GM04503 (cell line): ENCODE measurements at places on chromosomes 6 and 20.

DNA sequence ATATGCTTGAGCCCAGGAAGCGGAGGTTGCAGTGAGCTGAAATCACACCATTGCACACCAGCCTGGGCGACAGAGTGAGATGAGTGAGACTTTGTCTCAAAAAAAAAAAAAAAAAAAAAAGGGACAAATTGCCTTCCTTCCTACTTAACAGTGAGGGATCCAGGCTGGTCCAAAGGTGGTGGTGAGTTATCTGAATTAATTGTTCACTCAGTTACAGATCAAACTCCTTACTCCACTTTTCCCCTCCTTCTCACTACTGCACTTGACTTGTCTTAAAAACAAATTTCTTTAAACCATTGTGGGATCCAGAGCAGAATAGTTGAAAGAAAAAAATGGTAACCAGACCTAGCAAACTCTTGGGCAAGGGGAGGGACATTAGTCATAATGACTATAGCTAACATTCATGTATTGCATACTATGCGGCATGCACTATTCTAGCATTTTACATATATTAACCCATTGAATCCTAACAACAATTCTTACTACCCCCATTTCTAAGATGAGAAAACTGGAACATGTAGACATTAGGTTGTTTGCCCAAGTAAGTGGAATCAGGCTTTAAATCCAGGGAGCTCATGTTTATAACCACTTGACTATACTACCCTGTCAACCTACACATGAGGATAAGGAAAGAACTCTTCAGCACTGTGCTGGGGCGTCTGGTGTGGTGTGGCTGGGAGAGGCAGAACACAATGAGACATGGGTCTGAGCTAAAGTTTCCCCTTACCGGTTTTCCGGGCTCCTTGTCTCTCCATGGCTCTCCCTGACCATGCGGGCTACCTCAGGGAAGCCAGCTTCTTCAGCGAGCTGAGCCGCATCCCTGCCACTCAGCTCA is 1.5 kb downstream of the GPANK1 start:
- DNase-seq: no peak

DNA sequence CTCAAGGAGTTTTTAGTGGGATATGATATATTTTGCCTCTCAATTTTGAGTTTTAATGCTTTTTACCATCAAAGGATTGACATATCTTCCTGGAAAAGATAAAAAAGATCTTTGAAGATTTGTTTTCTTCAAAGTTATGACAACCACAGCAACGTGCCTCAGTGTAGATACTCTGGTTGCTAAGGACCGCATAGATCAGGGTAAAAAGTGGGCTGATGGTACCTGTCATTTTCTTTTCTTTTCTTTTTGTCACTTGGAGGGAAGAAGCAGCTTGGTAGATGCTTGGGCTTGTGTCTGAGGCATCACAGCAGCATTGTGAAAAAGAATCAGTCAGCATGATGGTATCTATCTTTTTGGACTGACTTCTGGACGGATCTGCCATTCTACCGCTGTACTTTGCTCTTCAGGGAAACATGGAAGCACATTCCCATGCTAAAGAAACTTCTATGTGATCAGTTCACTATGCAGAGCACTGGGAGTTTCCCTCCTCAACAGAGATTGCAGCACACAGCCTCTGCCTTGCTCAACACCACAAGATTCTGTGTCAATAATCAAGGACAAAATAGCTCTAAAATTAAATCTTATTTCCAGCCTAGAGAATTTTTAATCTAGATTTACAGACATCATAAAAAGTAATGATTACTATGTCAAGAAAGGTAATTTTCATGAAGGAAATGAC is 54.8 kb upstream of the SGK1 start:
- DNase-seq: no peak

DNA sequence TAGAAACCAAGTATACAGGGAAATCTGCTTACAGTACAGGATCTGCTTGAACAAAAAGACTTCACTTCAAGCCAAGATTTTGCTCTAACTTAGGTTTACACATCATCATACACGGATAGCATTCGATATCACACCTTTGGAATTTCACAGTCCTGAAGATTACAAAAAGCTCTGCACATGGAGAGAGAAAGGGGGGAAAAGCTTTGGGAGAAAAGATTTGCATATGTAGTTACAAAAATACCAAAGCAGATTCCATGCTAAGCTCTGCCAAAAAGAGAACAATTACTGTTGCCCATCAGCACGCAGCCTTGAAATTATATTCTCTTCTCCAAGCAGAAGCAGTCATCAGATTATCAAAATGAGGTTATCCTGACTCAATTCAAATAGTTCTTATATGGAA is 62.0 kb downstream of the HIVEP2 start:
- peak; percentile 61 for DNase-seq

DNA sequence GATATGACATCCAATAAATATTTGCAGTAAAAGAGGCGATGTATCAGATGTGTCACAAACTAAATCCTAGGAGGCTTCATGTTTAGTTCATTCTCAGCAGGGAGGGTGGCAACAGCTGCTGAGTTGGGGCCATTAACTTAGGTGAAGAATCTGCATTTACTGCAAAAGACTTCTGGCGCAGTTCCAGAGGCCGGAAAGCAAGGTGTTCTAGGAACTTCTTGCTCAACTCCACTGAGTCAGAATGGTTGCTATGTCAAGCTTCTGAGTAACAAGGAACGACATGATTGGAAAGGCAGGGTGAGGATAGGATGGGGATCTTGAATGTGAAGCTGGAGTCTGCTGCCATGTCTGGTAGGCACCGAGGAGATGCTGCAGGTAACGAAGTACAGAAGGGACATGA is 11.7 kb downstream of the ADNP start:
- DNase-seq: no peak

DNA sequence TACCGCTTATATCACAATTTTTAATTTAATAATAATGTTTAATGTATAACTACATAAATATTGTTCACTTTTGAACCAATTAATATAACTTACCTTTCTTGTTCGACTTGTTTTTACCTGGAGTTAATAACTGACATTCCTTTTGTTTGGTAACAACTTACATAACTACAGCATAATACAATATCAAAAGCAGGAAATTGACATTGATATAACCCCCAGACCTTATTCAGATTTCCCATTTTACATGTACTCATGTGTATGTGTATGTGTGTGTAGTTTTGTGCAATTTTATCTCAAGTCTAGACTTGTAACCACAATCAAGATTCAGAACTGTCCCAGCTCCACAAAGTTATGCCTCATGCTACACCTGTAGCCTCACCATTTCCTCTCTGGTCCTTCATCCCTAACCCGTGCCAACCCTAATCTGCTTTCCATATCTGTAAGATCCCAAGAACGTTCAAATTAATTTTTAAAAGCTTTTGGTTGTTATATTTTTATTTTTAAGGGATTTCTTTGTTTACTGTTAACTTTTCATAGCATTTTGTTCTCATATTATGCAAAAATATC is 190.6 kb downstream of the MANEA start:
- DNase-seq: no peak

- no peak for DNase-seq
Observed at GRCh38 chr6:122790028-122790422, 967 bp downstream of the SMPDL3A start.

DNA sequence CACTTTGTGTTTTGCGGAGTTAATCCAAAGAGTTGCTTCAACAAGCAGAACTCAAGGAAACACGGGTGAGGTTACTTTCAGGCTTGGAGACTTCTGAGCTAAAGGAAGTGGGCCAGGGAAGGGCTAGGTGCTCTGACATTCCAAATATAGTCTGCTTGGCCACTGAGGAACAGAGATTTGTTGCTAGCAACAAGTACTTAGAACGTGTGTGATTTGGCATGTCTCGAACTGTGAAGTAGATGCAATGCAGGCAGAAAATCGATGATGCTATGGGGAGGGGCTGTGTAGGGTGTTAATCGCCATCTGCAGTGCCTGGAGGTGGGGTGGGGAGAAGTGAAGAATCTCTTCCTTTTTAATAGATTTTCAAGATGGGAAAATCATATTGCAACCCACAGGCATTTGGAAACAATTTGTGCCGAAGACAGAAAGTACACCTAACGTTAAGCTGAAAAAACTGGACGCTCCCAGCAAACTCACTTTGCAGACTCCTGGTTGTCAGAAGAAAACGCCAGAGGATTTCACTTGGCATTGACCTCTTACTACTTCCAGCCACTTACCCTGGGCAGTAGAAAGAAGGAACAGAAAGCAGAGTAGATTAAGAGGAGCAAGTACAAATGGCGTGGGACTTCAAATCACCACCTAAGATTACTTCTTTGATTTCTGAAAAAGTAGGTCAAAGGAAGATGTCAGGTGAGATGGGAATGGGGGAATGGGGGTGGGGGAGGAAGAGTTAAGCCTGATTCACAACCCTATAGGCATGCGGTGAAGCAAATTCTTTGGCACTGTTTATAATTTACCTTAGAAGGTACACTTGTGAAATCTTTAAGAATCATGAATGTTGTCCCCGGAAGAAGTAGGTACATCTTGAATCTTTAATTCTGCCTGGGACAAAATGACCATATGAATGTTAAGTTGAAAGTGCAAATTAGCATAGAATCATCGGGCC is 314.1 kb downstream of the CD83 start:
- DNase-seq: no peak

DNA sequence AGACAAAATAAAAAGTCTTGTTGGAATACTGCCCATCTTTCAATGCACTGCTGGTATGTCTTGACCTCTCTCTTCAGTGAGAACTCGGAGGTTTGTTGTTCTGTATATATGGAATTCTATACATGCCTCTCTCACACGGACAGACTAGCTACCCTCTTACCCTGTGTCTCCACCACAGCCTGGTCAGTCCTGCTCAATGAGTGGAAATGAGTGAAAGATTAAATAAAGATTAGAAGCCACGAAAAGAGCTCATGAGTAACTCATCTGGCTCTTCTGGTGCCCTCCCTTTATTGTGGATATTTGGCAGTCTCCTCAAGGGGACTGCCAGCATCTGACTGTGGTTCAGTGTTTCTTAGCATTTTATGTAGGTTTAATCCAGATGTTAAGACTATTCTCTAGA is 262.8 kb upstream of the MAP3K7 start:
- no peak for DNase-seq

- DNase-seq: no peak
Observed at GRCh38 chr6:164749221-164750064, 560.0 kb downstream of the C6orf118 start.

- no peak for DNase-seq
Observed at GRCh38 chr6:34243131-34243771, 5.6 kb downstream of the SMIM29 start.

DNA sequence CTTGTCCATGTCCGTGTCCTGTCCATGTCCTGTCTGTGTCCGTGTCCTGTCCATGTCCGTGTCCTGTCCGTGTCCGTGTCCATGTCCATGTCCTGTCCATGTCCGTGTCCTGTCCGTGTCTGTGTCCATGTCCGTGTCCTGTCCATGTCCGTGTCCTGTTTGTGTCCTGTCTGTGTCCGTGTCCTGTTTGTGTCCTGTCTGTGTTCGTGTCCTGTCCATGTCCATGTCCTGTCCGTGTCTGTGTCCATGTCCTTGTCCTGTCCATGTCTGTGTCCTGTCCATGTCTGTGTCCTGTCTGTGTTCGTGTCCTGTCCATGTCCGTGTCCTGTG is 55.0 kb upstream of the BHLHE23 start:
- DNase-seq: no peak

GRCh38 chr6:149484733-149485700 is at the start of gene ZC3H12D:
Gene ZC3H12D, minus strand, starts transcription at chr6:149485014. Its CDS starts 10,471 bp downstream, at chr6:149474543.
- DNase-seq: no peak

DNA sequence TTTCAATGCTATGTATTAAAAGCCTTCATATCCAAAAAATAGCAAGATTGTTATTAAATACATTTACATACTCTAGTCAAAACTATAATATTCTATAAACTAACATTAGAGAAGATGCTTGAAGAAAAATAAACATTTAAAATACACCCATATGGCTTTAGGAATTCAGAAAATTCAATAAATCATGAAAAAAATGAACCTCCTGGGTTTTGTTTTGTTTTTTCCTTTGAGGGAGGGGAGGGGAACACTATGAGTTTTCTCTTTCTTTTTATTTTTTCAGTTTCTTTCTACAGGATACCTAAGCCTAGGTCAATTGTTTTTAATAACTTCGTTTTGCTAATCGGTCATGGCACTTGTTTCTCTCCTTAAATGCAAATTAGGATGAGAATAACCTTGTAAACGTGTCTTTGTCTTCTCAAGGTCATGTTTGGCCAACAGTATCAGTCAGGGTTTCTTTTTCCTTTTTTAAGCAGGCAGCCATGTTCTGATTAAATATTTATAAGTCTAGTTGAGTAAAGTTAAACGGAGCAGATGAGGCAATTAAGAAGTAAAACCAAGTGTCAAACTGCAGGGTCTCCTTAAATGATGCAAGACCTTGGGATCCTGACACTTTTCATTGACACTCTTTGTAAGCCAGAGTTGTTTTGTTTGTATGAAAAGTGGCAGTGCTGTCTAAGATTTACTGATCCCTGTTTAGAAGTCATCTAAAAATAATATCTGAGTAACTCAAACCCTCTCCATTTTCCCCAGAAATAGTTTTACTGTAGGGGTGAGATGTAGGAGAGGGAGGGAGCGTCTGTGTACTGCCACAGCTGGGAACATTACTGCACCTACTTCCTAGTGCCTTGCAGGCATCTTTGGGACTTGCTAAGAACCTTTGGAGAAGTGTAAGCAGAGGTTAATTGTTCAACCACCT is 392.3 kb downstream of the PLCB1 start:
- no peak for DNase-seq

DNA sequence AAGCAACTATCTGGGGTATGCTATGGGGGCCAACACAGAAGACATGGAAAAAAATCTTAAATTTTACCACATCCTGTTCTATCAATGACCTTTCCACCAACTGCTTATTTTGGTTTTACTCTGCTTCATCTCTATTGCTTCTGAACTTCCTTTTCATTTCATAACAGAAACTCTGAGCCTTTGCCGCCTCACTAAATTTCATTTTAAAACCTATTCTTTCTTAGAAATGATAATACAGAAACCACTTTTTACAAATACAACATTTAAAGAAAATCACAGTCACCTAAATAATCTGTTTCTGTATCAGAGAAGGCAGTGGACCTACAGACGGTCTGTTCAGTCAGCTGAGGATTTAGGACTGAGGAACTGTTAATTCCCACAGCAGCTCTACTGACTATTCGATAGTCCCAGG is 117.5 kb downstream of the KCNQ5 start:
- no peak for DNase-seq

- DNase-seq: no peak
Observed at GRCh38 chr6:17869753-17870050, 117.7 kb downstream of the KIF13A start.

DNA sequence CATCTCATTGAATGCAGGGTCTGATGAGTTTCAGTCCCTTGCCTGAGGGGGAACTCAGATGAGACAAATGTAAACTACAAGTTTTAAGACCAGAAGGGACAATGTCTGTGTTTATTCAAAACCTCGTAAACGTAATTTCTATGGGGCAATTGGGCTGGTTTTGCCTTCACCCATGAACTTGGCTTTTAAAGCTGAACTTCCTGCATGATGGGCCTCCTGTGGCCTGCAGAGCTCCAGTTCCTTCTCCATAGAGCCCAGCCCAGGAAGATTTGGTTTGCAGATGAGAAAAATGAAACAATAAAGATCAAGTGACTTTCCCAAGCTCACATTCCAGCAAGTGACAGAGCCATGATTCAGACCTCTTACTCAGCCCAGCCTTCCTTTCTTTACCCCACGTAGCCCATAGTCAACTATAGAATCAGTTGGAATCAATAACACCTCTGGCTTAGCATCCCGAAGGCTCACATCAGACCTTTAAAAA is 612.3 kb downstream of the UTRN start:
- peak; percentile 85 for DNase-seq

GRCh38 chr6:10542213-10542612 is 21.1 kb downstream of the GCNT2 start:
- no peak for DNase-seq
